ENCODE measurements at places on chromosomes 3 and 15. TPM values are rescaled to one million over a fixed set of nuclear protein-coding genes. Genes with fewer than 3 reads are reported as not detected.

The CPA3 gene
- total RNA-seq, result 4.7 TPM

The ALS2CL gene
- total RNA-seq, result 15.7 TPM

The EFCC1 gene
- total RNA-seq, result 3.7 TPM

The MYRIP gene
- 15.9 TPM for total RNA-seq

The ESYT3 gene
- 5.6 TPM for total RNA-seq

The TIMP4 gene
- 5.3 TPM for total RNA-seq

The CLRN1 gene
- not detected for total RNA-seq

The WDR93 gene
- total RNA-seq, result not detected

The ASB14 gene
- total RNA-seq, result not detected

The CNOT10 gene
- 15.1 TPM for total RNA-seq

The MUC4 gene
- 1.0 TPM for total RNA-seq

The IRAK2 gene
- 3.5 TPM for total RNA-seq

The HYAL1 gene
- 27.6 TPM for total RNA-seq

The TMC3 gene
- total RNA-seq, result not detected

The NLGN1 gene
- 3.6 TPM for total RNA-seq

The ACAD11 gene
- total RNA-seq, result 24.7 TPM

The NME9 gene
- total RNA-seq, result 1.3 TPM

The TASOR gene
- 204 TPM for total RNA-seq

The NOX5 gene
- not detected for total RNA-seq

The PSTPIP1 gene
- total RNA-seq, result 4.7 TPM

The TJP1 gene
- 161 TPM for total RNA-seq

Measured in uterus (tissue), 4 donors.